Left lung (tissue), 14 donors: ENCODE measurements at places on chromosomes 16 and 17. TPM values are rescaled to one million over a fixed set of nuclear protein-coding genes. Genes with fewer than 3 reads are reported as not detected.

DNA sequence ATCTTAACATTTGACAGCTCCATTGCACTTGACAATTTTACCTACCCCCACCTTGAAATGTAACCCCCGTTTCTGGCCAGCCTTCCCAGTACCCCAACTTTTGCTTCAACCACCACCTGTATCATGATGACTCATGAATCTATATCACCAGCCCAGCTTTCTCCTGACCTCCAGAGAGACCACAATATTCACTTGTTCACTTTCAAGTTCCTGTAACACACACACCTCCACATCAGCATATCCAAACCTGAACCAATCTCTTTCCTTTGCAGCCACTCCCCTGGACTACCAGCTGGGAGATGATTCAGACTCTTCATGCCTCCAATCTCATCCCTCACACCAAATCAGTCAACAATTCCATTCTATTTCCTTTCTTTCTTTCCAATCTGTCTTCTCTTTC is 8.0 kb downstream of the SMG6 start:
- no peak for DNase-seq

DNA sequence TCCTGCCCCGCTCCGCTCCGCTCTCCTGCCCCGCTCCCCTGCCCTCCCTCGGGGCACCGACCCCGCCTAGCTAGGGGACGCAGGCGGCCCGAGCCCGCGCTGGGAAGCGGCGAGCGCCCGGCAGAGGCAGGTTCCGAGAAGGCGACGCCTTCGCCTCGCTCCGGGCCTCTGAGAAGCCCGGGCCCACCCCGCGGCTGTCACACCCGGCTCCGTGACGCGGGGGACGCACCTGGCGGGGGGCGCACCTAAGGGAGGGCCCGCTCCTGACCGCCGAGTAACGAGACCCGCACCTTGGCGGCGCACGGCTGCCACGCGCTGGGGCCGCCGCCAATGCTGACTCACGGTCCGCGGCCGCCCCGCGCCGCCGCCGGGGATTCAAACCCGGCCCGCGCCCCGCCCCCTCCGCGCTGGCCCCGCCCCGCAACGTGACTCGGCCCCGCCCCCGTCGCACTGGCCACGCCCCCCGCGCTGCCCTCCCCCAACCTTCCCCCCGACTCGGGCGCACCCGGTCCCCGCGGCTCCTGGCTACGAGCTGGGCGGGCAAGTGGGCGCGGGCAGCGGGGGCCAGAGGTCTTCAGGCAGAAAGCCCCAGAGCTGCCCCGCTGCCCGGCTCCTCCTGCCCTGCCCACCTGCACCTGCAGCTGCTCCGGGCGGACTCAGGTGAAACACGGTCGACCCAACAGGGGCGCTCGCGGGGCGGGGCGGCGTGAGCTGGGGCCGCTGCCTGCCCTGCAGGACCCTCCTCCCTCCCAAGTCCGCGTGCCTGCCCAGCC is 27.8 kb downstream of the GNPTG start:
- DNase-seq, result peak; percentile 90

DNA sequence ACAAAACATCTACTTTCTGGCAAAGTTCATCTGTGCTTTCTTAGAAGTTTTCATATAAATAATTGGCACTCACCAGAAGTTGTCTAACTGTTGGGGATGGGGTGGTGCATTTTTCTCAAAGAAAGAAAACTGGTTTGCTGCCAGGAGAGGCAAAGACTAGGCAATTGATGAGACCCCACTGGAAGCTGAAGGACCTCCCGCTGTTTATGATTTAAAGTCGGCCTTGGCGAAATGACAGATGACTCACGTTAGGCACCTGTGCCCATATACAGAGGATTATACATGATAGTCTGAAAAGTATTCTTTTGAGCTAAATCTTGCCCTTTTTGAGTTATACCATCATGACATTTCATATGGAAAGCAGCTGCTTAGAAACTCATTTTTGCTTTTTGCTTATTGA is 193.0 kb upstream of the ZFHX3 start:
- DNase-seq, result no peak

DNA sequence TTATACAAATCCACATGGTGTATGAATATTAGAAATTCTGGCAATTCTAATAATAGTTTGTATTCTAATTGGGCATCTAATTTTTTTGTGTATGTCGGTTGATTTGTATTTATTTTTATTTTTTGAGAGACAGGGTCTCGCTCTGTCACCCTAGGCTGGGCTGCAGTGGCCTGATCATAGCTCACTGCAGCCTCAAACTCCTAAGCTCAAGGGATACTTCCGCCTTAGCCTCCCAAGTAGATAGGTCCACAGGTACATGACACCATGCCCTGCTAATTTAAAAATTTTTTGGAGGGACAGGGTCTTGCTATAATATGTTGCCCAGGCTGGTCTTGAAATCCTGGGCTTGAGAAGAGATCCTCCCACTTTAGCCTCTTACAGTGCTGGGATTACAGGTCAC is 104.6 kb downstream of the TRIM37 start:
- DNase-seq, result no peak

GRCh38 chr16:84545114-84545737 is 40.8 kb upstream of the MEAK7 start:
- DNase-seq, result no peak

TOM1L1 gene
- total RNA-seq, result 33.8 TPM

LDHD gene
- total RNA-seq, result 9.9 TPM
